ENCODE measurements at places on chromosomes 11 and 22.

GRCh38 chr22:21823740-21824444 lies 43.6 kb downstream of the MAPK1 start:
- H3K27ac ChIP-seq = no peak overlapping the region
- H3K4me3 ChIP-seq = no peak overlapping the region
- no peaks in the 10 kb centered on the region for H3K27me3 ChIP-seq
- DNase-seq = no peak
- no peaks in the 10 kb centered on the region for H3K36me3 ChIP-seq

GRCh38 chr11:76234416-76235232 lies 28.3 kb upstream of the WNT11 start:
- no peaks in the 10 kb centered on the region for H3K4me1 ChIP-seq
- peak overlapping the region; percentile 75 for H3K4me3 ChIP-seq
- H3K27me3 ChIP-seq = no peaks in the 10 kb centered on the region
- no peaks in the 10 kb centered on the region for H3K36me3 ChIP-seq
- H3K27ac ChIP-seq = no peak overlapping the region

- no peak for DNase-seq
- no peak overlapping the region for H3K4me3 ChIP-seq
- H3K4me1 ChIP-seq = no peaks in the 10 kb centered on the region
- no peak overlapping the region for H3K27ac ChIP-seq
Measured at GRCh38 chr11:42161886-42162285, 702.4 kb upstream of the LRRC4C start.

GRCh38 chr11:28483072-28483867 lies 375.1 kb downstream of the METTL15 start:
- no peak for DNase-seq
- no peak overlapping the region for H3K4me3 ChIP-seq
- H3K4me1 ChIP-seq = 0 out of 2 replicates have a peak, but pooled peaks cover 1% of the 10 kb centered on the region
- no peaks in the 10 kb centered on the region for H3K27me3 ChIP-seq
- H3K36me3 ChIP-seq = no peaks in the 10 kb centered on the region

- no peak overlapping the region for H3K4me3 ChIP-seq
- no peak for DNase-seq
- no peak overlapping the region for H3K27ac ChIP-seq
- no peaks in the 10 kb centered on the region for H3K27me3 ChIP-seq
Measured at GRCh38 chr11:83510530-83511460, 224.6 kb upstream of the CCDC90B start.

DNA sequence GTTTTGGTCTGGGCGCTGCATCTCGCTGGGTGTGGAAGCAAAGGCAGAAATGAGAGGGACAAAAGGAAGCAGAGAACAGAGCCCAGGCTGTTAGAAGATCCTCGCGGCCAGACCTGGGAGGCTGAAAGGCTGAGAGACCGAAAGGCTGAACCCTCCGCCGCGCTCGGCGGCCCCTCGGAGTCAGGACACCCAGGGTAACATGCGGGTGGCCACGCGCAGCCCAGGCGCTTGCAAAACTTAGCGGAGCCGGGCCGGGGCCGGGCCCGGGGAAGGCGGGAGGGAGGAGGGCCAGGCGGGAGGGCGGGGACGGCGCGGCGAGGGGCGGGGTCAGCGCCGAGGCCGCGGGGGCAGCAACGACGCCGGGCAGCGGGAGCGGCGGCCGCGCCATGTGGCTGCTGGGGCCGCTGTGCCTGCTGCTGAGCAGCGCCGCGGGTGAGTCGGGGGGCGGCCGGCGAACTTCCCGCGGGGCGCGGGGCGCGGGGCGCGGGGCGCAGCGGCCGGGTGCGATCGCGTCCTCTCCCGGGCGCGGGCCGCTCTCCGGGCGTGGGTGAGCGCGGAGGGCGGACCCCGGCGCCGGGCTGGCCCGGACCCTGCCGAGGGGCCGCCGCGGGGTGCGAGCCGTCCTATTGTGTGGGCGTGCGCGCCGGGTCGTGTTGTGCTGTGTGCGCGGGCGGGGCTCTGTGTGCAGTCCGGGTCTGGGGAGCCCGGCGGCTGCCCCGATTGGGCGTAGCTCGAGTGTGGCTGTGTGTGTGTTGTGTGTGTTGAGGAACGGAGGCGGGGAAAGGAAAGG lies at the start of gene LDLRAD3:
LDLRAD3 (plus strand) TSS at position 350 of the 790 bp plus-strand sequence; CDS start at position 387, 37 bp downstream.
- no peak for DNase-seq
- H3K4me1 ChIP-seq = peaks cover 6% of the 10 kb centered on the region
- H3K27ac ChIP-seq = no peak within 1 kb of the TSS
- no peaks in the 10 kb centered on the region for H3K36me3 ChIP-seq
- no peaks in the 10 kb centered on the region for H3K27me3 ChIP-seq
- H3K4me3 ChIP-seq = peak within 1 kb of the TSS; percentile 63

GRCh38 chr11:72472765-72473164 lies 38.4 kb upstream of the CLPB start:
- H3K4me3 ChIP-seq = no peak overlapping the region
- H3K36me3 ChIP-seq = no peaks in the 10 kb centered on the region
- H3K27me3 ChIP-seq = no peaks in the 10 kb centered on the region

GRCh38 chr11:94219771-94220170 lies 84.6 kb upstream of the IZUMO1R start:
- no peaks in the 10 kb centered on the region for H3K4me1 ChIP-seq
- no peak overlapping the region for H3K4me3 ChIP-seq
- H3K27me3 ChIP-seq = no peaks in the 10 kb centered on the region
- H3K36me3 ChIP-seq = no peaks in the 10 kb centered on the region
- no peak for DNase-seq
- no peak overlapping the region for H3K27ac ChIP-seq

DNA sequence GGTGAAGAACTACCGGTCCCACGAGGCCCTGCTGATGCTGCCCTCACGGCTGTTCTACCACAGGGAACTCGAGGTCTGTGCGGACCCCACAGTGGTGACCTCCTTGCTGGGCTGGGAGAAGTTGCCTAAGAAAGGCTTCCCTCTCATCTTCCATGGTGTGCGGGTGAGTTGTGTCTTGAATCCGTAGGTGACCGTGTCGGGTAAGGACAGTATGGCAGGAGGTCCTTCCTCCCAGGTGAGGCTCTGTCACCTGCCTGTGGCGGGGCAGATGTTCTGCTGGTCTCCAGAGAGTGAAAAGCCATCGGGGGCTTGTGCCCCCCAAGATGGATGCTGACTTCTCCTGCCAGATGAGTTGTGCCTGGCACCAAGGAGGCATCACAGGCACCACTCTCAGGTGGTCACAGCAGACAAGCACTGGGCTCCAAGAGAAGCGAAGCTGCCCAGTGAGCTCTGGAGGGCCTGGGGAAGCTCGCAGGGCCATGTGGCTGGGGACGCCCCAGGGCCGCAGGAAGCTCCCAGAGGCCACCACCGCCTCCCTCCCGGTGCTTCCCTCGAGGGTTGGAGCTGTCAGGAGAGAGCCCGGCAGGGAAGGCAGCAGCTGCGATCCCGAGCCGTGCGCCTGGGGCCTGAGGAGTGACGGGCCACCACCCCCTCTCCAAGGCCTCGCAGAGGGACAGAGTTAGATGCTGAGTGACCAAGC lies 17.3 kb upstream of the PANX2 start:
- H3K27me3 ChIP-seq = no peaks in the 10 kb centered on the region
- no peaks in the 10 kb centered on the region for H3K36me3 ChIP-seq
- no peak overlapping the region for H3K27ac ChIP-seq
- H3K4me3 ChIP-seq = no peak overlapping the region
- no peaks in the 10 kb centered on the region for H3K4me1 ChIP-seq

DNA sequence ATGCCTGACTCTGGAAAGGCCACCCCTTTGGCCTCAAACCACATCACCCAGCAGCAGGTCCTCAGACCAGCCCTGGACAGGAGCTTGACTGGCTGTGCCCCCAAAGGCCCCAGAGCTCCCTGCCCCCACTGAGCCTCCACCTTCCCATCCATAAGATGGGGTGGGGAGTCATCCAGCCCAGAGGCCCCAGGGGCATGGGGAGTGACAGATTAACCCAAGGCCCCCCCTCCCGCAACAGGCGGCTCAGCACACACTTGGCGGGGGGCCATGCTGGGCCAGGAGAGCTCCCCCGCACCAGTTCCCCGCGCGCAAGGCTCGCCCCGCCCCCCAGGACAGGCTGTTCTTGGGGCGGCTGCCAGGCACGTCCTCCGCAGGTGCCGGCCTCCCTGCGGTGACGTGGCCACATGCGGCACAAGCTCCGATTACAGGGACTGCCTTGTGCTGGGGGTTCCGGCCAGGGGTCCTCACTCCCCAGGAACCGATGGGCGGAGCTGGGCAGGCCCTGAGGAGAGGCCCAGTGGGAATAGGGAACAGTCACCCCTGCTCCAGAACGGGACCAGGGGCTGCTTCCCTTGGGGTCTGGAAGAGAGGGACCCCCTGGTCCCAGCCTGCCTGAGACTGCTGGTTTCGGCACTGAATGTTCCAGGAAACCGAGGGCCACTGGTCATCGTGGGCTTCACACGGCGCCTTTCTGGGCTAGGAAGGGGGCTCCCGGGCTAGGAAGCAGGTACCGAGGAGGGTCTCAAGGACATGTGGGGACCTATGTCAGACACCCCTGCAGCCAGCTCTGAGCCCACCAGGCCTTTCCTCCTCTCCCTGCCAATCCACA lies 5.1 kb upstream of the CDKN1C start:
- no peaks in the 10 kb centered on the region for H3K27me3 ChIP-seq
- H3K36me3 ChIP-seq = no peaks in the 10 kb centered on the region
- no peak overlapping the region for H3K4me3 ChIP-seq
- H3K27ac ChIP-seq = no peak overlapping the region
- no peak for DNase-seq

- no peak overlapping the region for H3K4me3 ChIP-seq
- peak; percentile 29 for DNase-seq
- no peak overlapping the region for H3K27ac ChIP-seq
- 0 out of 2 replicates have a peak, but pooled peaks cover 2% of the 10 kb centered on the region for H3K4me1 ChIP-seq
- no peaks in the 10 kb centered on the region for H3K36me3 ChIP-seq
Measured at GRCh38 chr22:42688241-42689211, 32.1 kb downstream of the A4GALT start.

DNA sequence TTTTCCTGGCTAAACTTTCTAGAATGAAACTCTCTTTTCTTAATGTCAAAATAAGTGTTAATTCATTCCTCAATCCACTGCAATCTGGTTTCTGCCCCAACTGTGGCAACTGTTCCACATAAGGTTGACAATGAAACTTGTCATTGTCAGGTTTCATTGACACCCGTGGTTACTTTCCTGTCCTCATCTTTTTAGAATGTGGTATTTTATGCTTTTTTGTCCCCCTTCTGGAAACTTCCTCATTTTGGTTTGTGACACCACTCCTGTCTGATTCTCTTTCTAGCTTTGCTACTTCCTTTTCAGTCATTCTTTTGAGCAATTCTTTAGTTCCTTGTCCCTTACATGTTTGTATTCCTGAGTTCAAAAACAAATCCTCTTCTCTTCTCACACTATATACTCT lies 7.5 kb upstream of the PDE3B start:
- H3K27me3 ChIP-seq = no peaks in the 10 kb centered on the region
- H3K27ac ChIP-seq = no peak overlapping the region
- DNase-seq = no peak
- H3K4me3 ChIP-seq = no peak overlapping the region
- H3K4me1 ChIP-seq = no peaks in the 10 kb centered on the region

All from iPS DF 6.9 (cell line).